ENCODE measurements at places on chromosomes 2 and 18. TPM values are rescaled to one million over a fixed set of nuclear protein-coding genes. Genes with fewer than 3 reads are reported as not detected.

HAAO gene
- total RNA-seq, result 6.3 TPM

KIF5C gene
- 0.58 TPM for total RNA-seq

COL6A3 gene
- total RNA-seq, result 2,183 TPM

RBM43 gene
- total RNA-seq, result 12.2 TPM

ABHD3 gene
- total RNA-seq, result 6.5 TPM

CMPK2 gene
- 0.58 TPM for total RNA-seq

GLS gene
- total RNA-seq, result 142 TPM

GAL3ST2 gene
- total RNA-seq, result not detected

C2orf92 gene
- 1.3 TPM for total RNA-seq

HPCAL1 gene
- total RNA-seq, result 42.5 TPM

NT5C1B gene
- not detected for total RNA-seq

GPR55 gene
- not detected for total RNA-seq

SATB2 gene
- 11.3 TPM for total RNA-seq

POTEJ gene
- not detected for total RNA-seq

DUSP2 gene
- total RNA-seq, result 2.0 TPM

RTKN gene
- 22.3 TPM for total RNA-seq

SP140 gene
- total RNA-seq, result 0.87 TPM

INPP5D gene
- total RNA-seq, result 0.15 TPM

ELOA2 gene
- total RNA-seq, result not detected

TUBA3D gene
- total RNA-seq, result not detected
